ENCODE measurements at places on chromosomes 7 and 10.

DNA sequence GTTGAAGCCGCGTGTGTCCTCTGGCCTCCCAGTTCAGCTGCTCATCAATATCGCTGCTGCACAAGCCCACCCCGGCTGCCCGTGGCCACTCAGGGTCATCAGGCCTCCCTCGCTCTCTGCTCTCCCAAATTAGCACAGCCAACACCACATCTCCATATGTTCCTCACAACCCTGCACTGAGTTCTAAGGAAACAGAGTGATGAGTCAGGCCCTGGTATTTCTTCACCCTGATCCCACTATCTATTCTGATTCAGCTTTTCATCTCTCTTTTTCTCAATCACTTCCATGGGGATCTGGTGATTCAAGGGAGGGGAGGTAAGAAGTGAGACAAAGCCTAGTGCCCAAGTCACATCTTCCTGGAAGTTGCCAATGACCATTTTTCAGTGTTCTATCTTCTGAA, 23.8 kb downstream of the CYTH3 start:
- DNase-seq: no peak

DNA sequence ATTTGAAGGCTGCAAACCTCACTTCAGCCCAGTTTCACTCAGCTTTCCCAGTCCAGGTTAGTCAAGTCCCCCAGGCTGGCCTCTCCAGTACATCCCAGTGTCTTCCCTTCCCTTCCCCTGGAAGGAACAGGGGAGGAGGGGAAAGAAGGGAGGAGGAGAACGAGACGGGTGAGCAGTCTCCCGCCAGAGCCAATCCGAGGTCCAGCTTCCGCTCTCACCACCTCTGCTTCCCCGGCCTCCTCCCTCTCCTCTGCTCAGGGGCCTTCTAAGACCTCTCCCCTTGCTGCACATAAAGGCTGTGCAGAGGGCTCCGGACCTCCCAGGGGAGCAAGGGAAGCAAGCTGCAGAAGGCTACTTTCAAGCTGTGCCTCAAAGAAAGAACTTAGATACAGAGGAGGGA, 4.1 kb downstream of the ATG9B start:
- no peak for DNase-seq

- DNase-seq: no peak
Measured at GRCh38 chr10:133381036-133381435, 2.0 kb downstream of the PAOX start.

- no peak for DNase-seq
Measured at GRCh38 chr10:122974543-122975064, 5.6 kb upstream of the PSTK start.

DNA sequence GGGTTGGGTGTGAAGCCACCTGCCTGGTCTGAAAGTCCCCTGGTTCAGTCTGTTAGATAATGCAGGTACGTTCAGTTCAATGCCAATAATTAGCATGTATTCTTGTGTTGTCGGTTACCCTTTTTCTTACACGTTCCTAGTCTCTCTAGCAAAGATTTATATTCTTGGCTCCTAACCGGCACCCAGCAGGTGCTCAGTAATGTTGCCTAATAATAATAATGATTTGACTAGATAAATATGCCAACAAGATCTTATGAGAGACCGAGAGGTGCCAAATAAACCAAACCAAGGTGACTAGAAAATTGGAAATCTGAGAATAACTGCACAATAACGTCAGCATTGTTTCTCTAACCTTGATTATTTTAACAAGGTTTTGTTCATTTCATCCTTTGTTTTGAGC, 1.1 kb upstream of the SMIM30 start:
- DNase-seq: no peak
